Coronary artery (tissue), 2 donors: ENCODE measurements at places on chromosomes 4 and X.

DNA sequence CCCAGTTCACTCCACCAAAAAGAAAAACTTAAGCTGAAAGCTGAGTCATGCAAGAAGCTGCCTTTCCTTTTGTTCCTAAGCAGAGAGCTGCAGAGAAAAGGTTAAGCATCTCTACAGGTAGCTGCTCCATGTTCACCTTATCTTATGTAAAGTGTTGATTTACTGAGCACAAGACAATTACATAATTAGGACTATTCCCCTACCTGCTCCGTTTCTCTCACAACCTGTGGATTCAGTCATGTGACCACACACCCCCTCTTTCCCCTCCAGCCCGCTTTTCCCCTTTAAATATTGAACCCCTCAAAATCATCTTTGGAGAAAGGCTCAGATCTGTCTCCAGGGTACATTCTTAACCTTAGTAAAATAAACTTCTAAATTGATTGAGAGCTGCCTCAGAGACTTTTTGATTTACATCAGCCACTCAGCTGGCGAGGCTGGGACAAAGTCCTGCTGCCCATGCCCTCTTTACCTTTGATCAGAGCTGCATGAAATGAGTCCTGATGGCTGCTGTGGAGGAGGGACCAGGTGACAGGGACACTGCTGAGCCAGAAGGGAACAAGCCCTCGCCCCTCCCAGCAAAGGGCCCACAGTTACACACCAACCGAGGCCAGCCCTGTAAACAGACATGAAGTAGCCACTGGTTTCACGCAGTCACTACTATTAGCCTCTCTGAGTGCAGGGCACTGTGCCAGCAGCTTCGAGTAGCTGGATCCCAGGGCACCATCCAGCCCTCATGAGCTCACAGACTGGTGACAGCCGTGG lies 53.9 kb upstream of the C4orf50 start:
- no peak for DNase-seq

GRCh38 chr4:17142232-17142711 lies 243.8 kb upstream of the LDB2 start:
- no peak for DNase-seq

- no peak for DNase-seq
These were observed 76.7 kb downstream of the CPEB2 start for GRCh38 chr4:15078682-15079642.

- DNase-seq: no peak
These were observed 8.7 kb downstream of the WDFY3 start for GRCh38 chr4:84957514-84958420.

- DNase-seq: no peak
These were observed 51.4 kb downstream of the ENOX2 start for GRCh38 chrX:130851569-130851968.

GRCh38 chrX:98409867-98410266 lies 1526.2 kb downstream of the RPA4 start:
- no peak for DNase-seq
